ENCODE measurements at places on chromosomes 3 and 15.
A peak's percentile ranks its signal among the peaks of the same experiment; 100 is the strongest.

DNA sequence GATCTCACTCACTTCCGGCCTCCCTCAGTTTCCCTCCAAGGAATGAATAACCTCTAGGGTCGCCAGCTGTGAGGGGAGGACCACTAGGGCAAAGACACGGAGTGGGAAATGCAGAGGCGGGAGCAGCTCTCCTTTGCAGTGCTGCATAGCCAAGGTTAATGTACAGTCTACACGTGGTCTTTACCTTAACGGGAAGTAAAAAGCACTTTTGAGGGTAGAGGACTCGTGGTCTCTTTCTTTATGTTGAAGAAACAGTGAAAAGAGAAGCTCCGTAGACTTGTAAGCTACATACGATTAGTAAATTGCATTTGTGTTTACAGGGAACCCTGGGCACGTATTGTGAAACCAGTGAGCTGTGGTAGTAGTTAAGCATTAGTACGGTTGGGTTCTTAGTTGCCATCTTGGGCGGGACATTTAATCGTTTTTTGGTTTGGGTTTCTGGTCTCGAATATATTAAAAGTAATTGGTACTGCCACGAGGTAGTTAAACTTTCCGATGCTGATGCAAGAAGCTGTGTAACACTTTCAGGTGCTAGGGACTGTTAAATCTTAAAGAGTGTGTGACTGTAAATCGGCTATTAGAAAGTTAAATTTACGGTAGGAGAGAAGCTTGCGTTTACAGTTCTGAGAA, 828 bp downstream of the U2SURP start:
- DNase-seq: peak; percentile 40

DNA sequence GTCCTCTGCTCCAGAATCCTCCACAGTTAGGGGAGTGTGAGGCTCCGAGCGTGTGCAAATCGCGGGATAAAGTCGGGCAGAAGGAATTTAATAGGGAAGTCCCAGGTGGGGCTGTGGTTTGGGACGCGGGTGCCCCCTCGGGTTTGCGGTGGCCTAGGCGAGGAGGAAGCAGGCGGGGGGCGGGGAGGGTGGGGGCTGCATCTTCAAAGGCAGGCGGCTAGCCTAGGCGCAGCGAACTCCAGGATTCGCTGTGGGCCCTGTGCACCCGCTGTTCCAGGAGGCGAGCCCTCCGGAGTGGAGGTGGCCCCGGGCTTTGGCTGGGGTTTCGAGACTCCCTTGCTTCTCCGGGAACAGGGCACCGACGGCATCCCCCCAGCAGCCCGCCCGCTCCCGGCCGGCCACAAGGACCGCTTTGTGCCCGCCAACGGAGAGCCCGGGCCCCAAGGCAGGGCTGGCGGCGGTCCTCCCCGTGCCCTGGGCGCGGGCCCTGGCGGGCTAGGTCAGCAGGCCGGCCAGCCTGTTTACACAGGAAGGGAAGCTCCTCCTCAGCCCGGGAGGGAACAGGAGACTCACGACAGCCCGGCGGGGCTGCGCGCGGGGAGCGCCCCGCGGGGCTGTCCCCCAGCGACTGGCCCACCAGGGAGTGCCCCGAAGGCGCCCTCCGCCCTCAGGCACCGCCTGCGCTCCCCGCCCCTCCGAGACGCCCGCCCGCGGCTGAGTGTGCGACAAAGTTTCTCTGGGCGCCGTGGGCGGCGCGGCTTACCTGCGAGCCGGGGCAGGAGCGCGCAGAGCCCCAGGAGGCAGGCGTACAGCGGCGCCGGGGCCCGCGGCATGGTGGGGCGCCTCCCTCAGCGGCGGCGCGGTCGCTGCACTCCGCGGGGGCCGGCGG, 753 bp downstream of the ITGB5 start:
- peak; percentile 51 for DNase-seq

DNA sequence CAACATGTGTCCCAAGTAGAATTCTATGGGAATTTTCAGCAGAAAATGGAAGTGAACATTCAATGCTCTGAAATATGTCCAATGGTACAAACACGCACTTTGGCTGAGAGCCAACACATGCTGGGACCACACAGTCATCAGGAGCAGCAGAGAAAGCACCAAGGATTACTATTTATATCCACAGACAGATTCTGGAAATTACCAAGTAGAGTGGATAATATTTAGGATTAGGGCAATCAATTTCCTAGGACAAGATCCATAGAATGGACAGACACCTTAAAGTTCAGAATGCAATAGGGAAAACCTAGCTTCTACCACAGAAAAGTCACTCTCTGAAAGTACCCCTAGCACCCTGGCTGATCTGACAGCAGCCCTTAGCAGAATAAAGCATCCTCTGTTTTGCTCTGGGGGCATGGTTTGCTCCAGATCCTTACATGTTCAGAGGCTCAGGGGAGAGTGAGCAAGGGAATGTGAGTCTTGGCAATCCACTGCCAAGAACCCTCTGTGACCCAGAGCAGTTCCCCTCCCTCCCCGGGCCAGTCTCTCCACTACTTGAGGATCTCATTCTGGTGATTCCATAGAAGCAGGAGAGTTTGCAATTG, 206.0 kb upstream of the WNT5A start:
- DNase-seq: peak; percentile 4

DNA sequence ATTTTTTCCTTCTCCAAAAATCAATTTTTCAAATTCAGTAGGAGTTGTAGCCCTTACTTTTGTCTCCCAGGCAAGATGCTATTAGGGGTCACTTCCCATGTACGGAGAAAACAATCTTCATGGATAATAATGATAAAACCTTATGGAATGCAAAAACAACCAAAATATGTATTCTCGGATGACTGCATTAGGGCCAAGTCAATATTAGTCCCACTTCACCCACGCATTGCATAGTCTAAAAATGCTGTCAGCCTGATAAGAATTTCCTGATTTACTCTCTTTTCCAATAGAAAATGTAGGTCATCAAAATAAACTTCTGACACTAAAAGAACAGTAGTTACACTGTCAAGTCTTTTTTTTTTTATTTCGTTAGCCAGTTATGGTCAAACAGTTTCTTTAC, 2.7 kb downstream of the VGLL3 start:
- no peak for DNase-seq

DNA sequence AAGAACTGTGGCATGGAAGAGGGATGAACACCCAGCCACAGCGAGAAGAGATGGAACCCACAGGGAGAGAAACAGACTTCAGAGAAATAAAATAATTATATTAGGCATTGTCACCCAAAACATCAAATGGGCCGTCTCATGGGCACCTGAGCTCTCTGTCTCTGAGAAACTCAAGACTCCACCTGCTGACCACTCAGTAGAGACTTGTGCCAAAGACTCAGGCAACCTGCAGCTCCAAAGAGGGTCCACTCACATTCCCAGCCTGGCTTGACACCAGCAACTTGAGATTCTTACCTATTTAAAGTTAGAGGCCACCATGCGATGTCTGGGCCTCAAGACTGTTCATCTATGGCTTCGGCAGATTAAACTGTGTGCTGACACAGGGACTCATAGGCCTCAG, 12.0 kb downstream of the SEMA5B start:
- no peak for DNase-seq

DNA sequence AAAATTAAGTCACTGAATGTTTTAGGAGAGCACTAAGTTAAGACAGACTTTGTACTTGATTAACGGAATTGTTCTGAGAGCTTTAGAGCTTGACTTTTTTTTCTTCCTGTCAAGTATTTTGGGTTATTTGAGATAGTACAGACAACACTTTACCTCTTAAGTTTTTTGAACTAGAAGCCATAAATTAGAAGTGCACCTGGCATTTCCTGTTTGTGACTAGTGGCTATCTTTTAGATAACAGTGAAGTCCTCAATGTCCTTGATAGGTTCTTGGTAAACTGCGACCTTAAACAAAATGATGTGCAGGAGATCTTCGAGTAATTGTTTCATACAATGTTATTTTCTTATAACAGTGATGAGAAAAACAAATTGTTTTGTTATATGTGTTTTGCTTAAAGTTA, 213.9 kb downstream of the TP63 start:
- DNase-seq: peak; percentile 24

- DNase-seq: no peak
Observed at GRCh38 chr3:25900161-25900560, 110.3 kb downstream of the OXSM start.

DNA sequence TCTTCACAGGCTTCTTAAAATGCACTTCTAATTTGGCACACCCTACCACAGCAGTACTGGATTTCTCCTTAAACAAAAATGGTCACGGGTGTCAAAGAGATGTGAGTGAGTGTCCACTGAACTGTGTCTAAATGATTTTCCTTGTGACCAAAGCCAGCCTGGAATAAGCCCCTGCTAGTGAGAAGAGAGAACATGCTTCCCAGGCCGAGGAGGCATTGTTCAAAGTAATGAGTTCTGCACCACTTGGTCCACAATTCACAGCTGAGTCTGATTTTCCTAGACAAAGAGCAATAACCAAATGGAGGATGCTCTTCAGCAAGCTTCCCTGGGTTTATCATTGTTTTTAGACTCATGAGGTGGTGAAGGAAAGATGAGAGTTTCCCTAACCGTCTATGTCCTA, 3.8 kb downstream of the PLCH1 start:
- no peak for DNase-seq

- peak; percentile 24 for DNase-seq
Observed at GRCh38 chr3:107574650-107575049, 51.9 kb downstream of the BBX start.

- no peak for DNase-seq
Observed at GRCh38 chr3:67647390-67647878, 7.0 kb downstream of the SUCLG2 start.

All from SK-N-DZ (cell line).